ENCODE measurements at places on chromosomes 6 and 20. TPM values are rescaled to one million over a fixed set of nuclear protein-coding genes. Genes with fewer than 3 reads are reported as not detected.

The TINAG gene
- total RNA-seq: not detected

The HAO1 gene
- not detected for total RNA-seq

- DNase-seq: no peak
These were observed 387.7 kb upstream of the SASH1 start for GRCh38 chr6:147954938-147955337.

GRCh38 chr6:39330476-39330875 lies 8.0 kb upstream of the KCNK16 start:
- no peak for DNase-seq

GRCh38 chr6:41464481-41464880 lies 81.7 kb upstream of the FOXP4 start:
- DNase-seq: no peak

Measured in progenitor cell of endocrine pancreas (in vitro differentiated cells).